Renal pelvis (tissue), 12 donors: ENCODE measurements at places on chromosomes 16 and 17.
A peak's percentile ranks its signal among the peaks of the same experiment; 100 is the strongest.

- no peak for DNase-seq
Measured at GRCh38 chr17:35793257-35793656, 2.2 kb downstream of the MMP28 start.

GRCh38 chr17:39634384-39634871, 2.5 kb upstream of the STARD3 start:
- peak; percentile 72 for DNase-seq

DNA sequence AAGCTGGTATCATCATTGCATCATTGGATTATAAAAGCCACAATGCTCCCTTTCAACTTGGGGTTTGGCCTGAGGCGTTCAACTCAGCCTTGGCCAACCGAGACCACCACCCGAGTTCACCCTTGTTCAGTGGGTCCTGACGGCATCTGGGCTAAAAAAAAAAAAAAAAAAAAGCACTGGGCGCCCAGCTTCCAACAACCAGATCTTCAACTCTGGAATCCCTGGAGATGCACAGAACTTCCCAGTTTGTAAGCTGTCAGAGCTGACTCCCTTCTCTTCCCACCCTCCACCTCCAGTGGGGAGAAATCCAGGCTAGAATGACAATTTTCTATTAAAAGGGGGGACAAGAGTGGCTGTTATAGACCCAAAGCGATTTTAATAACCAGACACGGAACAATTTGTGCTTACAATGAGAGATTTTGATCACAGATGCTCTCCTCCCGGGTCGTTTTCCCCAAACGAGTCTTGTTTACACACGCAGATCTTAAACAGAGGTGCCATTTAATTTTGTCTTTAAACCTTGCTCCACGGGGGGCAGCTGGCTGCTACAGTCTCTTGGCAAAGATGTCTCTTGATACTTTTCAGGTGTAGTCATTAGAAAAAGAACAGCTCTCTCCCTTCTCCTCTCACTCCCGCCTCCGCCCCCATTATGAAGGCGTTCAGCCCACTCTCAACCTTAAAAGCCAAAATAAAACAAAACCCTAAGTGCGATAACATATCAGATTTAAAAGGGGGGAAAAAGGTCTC, 26.9 kb downstream of the GPRC5B start:
- DNase-seq: no peak

- no peak for DNase-seq
Measured at GRCh38 chr17:55202896-55203295, 61.9 kb upstream of the HLF start.

DNA sequence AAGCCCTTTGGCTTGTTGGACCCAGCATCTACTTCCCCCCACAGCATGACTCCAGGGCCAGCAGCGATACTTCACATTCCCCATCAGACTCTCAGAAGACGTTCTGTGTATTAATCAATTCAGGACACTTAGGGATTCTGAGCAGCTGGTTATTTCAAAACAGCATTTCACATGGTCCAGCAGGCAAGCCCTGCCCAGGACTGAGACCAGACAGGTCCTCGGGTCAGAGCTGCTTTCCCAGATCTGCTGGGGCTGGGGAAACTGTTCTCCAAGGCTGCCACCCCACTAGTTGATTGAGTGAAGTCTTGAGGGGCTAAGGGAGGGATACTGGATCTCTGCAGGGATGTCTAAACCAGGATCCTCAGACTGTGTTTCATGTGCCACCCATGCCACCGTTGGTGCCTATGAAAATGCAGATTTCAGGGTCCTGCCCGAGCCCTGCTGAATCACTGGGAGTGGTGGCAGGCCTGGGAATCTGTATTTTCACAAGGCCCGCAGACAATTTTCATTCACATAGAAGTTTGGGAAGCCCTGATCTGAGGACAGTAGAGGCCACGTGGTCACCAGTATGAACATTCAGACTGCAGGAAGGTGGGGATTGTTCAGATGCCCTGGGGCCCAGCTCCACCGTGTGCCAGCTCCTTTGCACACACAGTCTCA, 40.6 kb upstream of the CDH5 start:
- no peak for DNase-seq

DNA sequence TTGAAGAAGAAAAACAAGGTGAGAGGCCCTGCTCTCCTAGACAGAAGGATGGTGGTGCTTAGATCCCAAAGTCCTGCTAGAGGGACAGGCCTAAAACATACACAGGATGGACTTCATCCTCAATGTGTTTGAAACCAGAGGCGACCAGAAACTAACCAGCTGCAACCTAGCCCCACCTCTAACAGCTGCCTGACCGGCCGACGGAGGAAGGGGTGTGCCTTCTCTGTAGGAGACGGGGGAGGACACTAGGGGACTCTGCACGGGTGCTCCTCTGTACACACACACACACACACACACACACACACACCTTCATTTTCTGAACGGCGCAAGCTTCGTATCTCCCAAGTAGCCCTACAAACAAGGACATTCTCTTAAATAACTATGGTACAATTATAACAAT, 24.3 kb upstream of the PITPNM3 start:
- no peak for DNase-seq

GRCh38 chr16:48912360-48912759, 302.4 kb upstream of the N4BP1 start:
- DNase-seq: no peak

DNA sequence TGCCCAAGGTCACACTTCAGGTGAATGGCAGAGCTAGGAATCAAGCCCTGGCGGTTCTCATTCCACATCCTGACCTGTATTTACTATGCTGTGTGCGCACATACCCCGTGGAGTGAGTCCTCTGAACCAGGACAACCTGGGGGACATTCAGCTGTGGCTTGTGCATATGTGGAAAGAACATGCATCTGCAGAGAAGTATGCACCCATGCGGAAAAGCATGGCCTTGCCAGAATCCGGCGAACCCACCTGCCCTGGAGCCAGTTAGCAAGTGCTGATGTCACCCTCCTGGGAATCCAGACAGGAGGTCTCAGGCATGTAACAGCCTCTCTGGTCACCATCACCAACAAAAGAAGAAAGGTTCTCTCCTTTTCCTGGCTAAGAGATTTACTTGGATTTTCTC, 1.9 kb downstream of the RASL10B start:
- DNase-seq: no peak

GRCh38 chr16:49734331-49734730, 121.6 kb downstream of the ZNF423 start:
- DNase-seq: no peak

DNA sequence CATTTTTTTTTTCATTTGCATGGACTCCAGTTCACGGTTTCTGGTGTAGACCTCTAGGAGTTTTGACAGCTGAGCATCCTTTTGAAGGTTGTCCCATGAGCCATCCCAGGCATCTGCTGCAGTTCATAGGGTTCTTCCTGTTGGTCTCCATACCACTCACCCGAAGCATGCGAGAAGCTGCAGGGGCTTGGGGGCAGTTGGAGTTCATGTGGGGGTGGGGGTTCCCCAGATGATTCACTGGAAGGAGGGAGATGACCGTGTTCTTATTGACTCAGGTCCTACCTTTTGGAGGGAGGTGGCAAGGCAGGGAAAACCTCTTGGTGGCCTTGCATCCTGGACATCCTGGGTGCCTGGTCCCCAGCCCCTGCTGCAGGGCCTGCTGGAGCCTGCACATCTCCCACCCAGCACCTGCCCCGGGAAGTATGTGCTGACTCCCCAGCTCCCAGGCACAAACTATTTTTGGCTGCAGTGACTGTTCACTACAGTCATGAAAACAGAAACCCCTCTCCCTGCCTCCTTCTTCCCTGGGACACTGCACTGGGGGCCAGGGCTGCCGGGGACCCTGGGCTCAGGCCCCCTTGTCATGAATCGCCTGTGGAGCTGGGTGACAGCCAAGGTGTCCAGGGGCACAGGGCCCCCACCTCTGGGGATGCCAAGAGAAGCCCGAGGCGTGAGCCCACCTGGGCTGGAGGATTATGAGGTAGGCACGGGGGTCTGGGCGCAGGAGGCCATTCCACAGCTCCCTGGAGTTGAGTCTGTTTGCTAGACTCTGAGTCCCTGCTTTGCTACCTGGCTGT, 64.9 kb upstream of the LGALS9 start:
- no peak for DNase-seq

DNA sequence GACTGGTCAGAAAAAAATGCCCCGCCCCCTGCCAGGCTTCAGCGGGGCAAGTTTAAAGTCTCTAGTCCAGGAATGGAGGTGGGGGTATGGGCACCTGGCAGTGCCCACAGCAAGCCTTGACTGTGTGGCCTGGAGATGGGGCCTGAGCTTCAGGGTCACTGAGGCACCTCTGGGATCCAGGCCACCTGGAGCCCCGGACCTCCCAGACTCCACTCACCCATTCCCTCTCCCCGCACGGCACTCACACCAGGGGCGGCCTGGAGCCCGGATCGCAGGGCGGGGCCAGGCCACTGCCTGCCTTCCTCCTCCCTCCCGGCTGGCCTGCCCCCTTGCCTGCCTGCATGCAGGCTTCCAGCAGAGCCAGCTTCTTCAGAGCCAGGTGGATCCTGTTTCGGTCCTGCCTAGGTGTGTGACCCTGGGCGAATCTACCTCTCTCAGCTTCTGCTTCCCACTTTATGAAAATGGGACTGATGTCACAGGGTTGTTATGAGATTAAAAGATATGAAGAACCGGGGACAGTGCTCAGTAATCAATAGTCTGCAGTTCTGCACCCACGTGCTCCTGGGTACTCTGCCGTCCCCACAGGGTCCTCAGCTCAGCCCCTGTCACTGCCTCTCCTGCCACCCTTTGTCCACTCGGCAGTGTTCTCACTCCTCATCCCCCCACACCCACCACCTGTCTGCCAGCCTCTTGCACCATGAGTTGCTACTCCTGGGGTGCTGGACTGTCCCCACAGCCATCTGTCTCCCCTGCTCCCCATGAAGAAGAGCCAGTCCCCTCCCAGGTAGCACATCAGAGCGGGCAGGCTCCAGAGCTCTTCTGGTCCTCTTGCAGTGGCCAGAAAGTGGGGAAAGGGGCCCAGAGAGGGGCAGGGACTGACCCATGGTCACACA, 1.2 kb upstream of the TCAP start:
- DNase-seq: no peak

DNA sequence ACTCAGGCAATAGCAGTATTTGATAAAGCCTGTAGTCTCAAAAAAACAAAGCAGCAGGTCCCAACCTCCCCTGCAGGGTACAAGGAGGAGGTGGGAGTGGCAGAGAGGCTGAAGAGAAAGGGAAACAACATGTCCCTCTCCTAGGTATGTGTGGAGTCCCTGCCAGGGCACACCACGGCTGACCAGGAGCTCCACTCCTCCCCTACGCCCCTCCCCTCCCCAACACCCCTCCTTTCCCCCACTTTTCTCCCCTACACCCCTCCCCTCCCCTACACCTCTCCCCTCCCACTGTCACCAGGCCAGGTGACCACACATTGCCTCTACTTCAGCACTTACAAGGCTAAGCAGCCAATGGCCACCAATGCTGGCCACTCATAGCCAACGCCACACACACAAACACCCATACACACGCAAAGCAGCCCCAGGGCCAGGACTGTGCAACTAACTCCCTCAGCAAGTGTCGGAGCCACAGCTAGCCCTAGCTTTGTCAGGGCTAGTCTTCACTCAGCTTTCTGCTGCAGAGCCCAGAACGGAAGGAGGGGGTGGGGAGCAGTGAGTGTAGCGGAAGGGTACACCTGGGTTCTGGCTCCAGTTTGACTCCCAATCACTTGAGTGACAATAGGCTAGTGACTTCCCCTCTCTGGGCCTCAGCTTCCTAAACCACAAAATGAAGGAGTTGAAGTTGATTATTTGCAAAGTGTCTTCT, 8.2 kb downstream of the CAVIN1 start:
- DNase-seq: no peak

GRCh38 chr17:58316260-58316960, 12.2 kb downstream of the TSPOAP1 start:
- no peak for DNase-seq

GRCh38 chr17:55607731-55608341, 96.6 kb upstream of the SMIM36 start:
- peak; percentile 23 for DNase-seq

GRCh38 chr16:57383276-57384247, 11.3 kb downstream of the CX3CL1 start:
- no peak for DNase-seq

GRCh38 chr17:72792771-72793170, 299.7 kb downstream of the SLC39A11 start:
- no peak for DNase-seq
